PC-3 (cell line): ENCODE measurements at places on chromosomes 7 and 10. TPM values are rescaled to one million over a fixed set of nuclear protein-coding genes. Genes with fewer than 3 reads are reported as not detected.

GRCh38 chr7:36796850-36797536, 72.7 kb upstream of the AOAH start:
- DNase-seq, result no peak

DNA sequence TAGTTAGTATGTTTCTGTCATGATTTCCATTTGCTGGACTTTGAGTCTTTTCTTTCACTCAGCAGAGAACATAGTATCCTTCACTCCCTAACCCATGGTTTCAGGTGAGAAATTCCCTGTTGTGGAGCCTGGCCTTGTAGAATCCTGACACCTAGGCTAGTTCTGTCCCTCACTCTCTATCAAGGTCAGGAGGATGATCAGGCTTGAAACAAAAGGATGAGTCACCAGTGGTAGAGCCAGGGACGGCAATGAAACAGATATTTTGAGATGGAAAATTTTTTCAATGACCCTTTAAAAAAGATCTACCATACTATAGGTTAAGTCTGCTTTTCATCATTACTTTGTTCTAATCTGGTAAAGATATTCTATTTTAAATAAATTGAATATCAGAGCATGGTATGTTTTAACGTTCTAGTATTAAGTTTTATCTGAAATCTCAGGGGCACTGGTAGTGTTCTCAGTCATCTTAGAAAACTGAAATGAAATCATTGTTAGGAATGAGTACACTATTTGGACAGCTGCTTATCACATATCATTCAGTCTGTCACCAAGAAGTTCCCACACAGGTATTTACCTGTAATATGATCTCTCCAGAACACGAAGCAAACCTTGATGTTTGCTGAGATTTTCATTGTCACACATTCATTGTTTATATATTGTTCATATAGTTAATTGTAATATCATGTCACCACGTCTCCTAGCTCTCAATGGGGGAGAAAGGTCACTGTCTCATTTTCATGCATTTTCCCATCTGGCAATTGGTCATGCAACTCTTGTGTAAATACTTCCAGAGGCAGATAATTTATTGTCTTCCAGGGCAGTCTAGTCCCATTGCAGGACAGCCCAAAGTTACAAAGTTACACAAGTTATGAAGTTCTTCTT, 299.9 kb upstream of the LRRTM3 start:
- DNase-seq, result peak; percentile 84

GRCh38 chr10:132916956-132917666, 25.3 kb downstream of the CFAP46 start:
- DNase-seq, result no peak

NPC1L1 gene
- total RNA-seq, result 0.04 TPM in 1 of 2 replicates, not detected in the other

FBH1 gene
- 22.0 and 33.2 TPM in 2 replicates for total RNA-seq
